Right renal pelvis (tissue), 4 donors: ENCODE measurements at places on chromosomes 1 and 21.

- DNase-seq: no peak
Observed at GRCh38 chr1:214009423-214010196, 21.8 kb downstream of the PROX1 start.

- DNase-seq: no peak
Observed at GRCh38 chr1:51583532-51583931, 33.4 kb upstream of the OSBPL9 start.

DNA sequence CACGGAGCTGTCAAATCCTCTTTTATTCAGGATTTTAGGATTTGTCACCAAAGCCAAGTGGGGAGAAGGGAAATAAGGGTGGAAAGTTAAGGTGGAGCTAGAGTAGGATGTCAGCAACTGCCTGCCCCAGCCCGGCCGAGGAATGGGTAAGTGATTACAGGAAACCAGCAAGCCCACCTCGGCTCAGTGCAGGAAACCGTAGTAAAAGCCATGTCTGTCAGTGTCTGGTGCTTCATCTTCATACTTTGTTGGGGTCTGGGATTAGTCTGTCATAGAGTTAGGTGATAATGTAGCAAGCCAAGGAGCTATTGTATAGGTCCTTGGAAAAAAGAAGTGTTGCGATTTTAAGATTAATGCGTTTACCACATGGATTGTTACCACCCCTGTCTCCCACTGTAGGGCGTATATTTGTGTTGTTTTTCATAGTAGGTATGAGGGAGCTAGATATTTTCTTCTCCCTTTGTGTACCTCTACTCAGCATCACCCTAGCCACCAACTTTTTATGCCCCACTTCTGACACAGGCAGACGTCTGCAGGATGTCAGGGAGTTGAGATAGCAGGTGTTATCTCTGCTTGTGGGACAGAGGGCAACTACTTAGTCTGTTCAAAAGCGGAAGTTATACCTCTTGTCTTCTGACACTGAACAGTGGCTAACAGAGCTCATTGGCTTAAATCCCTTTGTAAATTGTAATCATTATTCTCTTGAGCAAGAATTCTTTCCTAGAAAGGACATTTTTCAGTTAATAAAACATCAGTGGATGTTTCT lies 253.7 kb downstream of the HHAT start:
- no peak for DNase-seq

DNA sequence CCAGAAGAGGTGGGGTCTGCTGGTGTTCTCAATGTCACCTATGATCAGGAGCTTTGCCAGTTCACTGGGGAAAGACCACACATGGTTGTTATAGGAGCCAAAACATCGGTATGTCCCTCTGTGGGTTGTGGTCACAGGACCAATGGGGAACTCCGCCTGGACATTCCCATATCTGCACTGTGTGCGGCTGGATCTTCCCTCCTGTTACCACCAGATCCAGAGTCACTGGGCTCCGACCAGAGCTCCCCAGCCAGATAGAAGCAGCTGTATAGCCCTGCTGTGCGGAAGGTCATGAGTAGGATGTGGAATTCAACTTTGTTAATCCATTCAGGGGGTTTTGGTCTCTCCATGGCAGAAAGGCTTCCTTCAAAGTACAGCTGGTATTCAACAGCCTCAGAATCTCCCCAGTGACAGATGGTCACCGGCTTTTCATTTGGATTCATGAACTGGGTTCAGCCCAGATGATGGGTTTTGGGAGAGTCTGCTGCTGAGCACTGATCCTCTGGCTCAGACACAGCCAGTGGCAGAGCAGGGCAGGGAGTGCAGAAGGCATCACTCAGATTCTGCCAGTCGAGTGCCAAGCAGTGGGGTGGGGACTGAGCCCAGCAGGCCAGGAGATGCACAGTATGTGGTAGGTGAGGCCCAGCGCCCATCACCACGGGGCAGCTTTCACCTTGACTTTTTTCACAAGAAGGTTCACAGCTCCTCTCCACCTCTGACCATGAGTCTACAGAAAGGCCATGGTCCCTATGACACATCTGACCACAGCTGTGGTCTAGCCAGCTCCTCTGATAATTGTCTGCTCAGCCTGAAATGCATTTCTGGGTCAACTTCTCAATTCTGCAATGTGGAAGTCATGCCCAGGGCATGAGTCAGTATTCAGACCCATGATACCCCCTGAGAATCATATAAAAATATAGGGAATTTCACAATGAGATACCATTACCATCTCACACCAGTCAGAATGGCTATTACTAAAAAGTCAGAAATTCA lies 2.9 kb upstream of the SHCBP1L start:
- no peak for DNase-seq

DNA sequence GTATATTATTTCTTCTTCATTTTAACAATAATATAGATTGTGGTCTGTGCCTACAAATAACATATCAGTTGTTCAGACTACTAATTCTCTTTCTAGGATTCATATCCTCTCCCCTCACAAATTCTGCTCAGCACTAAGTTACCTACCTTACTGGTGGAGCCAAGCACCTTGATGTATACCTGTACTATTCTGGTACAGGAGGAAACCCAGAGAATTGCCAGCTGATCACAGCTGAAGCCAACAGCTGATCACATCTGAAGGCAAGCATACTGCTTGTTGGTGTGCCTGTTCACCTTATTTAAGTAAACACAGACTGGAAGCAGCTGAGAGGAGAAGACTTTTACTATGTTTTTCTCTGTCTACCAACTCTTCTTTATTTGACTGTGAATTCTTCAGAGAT lies 101.8 kb downstream of the PBX1 start:
- DNase-seq: no peak

- no peak for DNase-seq
Observed at GRCh38 chr1:226440512-226440911, 32.6 kb upstream of the PARP1 start.

- no peak for DNase-seq
Observed at GRCh38 chr1:156602557-156602993, 1.3 kb upstream of the GPATCH4 start.

- no peak for DNase-seq
Observed at GRCh38 chr1:10470043-10470442, 2.3 kb downstream of the DFFA start.

- DNase-seq: no peak
Observed at GRCh38 chr1:21436488-21437340, 3.2 kb upstream of the NBPF3 start.

DNA sequence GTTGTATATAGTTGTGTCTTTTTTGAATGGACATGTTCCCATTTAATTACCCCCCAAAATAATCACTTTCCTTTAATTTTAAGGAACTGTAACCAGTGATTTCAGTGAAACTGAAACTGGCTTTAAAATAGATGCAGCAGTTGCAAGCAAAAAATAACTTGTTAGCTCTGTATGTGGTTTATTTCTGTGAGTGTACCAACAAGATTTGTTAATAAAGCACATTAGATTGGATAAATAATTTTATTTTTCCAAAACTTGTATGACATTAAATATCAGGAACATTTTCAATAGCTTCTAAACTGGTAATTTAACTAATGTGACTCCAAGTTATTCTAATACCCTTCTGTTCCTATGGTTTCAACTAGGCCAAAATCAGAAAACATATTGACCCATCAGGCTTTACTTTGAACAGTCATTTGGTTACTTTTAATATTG lies 184.3 kb upstream of the CACYBP start:
- DNase-seq: no peak

- no peak for DNase-seq
Observed at GRCh38 chr1:201385299-201385891, 7.9 kb upstream of the TNNT2 start.

DNA sequence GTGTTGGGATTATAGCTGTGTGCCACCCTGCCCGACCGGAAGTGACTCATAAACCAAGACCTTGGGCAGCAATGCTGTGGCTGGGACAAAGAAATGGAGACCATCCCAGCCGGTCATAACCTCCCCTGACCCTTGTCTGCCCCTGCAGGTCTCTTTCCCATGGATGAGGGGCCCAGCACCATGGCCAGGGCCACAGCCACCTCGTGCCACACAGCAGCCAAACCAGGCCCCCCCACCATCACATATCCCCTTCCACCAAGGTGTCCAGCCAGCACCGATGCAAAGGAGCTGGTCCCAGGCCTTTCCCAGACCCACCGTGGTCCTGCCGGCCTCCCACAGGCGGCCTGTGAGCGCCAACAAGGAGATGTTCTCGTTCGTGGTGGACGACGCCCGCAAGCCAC lies 42.2 kb downstream of the FHAD1 start:
- DNase-seq: no peak

- DNase-seq: no peak
Observed at GRCh38 chr1:106926803-106927582, 129.5 kb upstream of the PRMT6 start.

GRCh38 chr1:96820671-96821070 lies 99.1 kb downstream of the PTBP2 start:
- DNase-seq: no peak

DNA sequence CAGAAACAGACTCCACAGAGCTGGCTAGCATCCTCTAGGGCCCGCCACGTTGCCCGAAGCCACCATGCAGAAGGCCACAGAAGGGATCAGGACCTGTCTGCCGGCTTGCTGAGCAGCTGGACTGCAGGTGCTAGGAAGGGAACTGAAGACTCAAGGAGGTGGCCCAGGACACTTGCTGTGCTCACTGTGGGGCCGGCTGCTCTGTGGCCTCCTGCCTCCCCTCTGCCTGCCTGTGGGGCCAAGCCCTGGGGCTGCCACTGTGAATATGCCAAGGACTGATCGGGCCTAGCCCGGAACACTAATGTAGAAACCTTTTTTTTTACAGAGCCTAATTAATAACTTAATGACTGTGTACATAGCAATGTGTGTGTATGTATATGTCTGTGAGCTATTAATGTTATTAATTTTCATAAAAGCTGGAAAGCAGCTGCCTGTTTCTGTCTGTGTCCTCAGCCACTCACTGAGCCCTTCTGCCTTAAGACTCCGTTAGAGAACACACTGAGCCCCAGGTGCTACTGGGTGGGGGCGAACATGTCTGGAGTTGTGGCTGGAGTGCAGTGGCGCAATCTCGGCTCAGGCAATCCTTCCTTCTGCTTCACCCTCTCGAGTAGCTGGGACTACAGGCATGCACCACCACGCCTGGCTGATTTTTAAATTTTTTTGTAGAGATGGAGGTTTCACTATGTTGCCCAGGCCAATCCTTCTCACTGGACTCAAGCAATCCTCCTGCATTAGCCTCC lies 14.8 kb downstream of the MFSD2A start:
- DNase-seq: no peak

DNA sequence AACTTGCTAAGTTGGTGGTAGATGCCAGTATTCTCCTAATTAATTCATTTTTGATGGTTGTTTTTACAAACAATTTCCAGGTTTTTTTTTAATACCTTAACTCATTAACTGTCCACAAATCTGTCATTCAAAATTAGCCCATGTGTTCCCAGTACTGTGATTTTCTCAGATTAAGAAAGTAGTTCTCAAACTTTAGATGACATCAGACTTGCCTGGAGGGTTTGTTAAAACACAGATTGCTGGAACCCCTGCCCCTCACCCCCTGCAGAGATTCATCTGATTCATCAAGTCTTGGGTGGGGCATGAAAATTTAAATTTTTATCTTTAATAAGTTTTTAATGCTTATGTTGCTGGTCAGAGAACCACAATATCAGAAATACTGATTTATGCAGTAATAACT lies 130.5 kb downstream of the BACH1 start:
- DNase-seq: no peak
